ENCODE measurements at places on chromosomes 16 and 17. TPM values are rescaled to one million over a fixed set of nuclear protein-coding genes. Genes with fewer than 3 reads are reported as not detected.

DNA sequence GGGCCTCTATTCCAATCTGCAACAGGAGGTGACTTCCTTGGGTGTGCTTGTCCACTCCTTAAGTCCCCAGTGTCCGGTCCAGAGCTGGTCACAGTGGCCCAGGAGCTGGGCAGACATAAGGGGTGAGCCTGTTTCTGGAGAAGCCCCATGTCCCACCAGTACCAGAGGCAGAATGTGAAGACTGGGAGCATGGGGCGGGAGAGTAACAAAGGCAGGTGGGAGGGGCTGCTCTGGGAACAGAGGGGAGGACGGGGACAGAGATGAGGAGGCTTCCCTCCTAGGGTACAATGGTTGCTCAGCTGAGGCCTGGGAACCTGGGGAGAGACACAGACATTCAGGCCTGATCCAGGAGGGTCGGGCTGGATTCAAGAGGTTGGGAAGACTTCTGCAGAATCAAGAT lies 323.3 kb upstream of the TNRC6C start:
- H3K36me3 ChIP-seq, result no peaks in the 10 kb centered on the region
- no peaks in the 10 kb centered on the region for H3K4me1 ChIP-seq
- H3K4me3 ChIP-seq, result no peak overlapping the region
- DNase-seq, result no peak
- H3K27me3 ChIP-seq, result no peaks in the 10 kb centered on the region
- no peak overlapping the region for H3K27ac ChIP-seq

The CRYM gene
- 5.8 TPM for total RNA-seq

GRCh38 chr16:17356243-17356933 lies 114.4 kb downstream of the XYLT1 start:
- peaks cover 10% of the 10 kb centered on the region for H3K4me1 ChIP-seq
- H3K27me3 ChIP-seq, result no peaks in the 10 kb centered on the region
- DNase-seq, result no peak

DNA sequence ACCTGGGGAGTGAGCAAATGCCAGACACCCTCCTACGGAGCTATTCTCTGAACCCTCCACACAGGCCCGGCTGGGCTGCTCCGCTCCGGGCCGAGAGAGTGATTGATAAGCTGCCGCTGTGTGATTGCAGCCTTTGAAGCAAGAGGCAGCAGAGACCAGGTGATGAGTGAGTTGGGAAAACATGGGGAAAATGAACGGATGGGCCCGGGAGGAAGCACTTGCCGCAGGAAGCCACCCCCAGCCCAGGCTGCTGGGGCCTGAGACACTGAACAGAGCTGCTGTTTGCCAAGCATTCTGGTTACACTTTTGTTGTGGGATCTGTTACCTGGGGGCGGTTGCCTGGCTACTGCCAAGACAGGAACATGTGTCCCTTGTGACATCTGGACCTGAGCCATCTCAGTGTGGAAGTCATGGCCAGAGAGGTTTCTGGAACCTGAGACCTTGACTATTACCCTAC lies 46.4 kb upstream of the KLHDC4 start:
- no peaks in the 10 kb centered on the region for H3K27me3 ChIP-seq
- H3K27ac ChIP-seq, result no peak overlapping the region
- no peaks in the 10 kb centered on the region for H3K36me3 ChIP-seq
- no peaks in the 10 kb centered on the region for H3K4me1 ChIP-seq

The SLC52A1 gene
- 0.19 TPM for total RNA-seq

The NPIPB8 gene
- total RNA-seq, result 2.0 TPM

The HEATR9 gene
- total RNA-seq, result 0.16 TPM

DNA sequence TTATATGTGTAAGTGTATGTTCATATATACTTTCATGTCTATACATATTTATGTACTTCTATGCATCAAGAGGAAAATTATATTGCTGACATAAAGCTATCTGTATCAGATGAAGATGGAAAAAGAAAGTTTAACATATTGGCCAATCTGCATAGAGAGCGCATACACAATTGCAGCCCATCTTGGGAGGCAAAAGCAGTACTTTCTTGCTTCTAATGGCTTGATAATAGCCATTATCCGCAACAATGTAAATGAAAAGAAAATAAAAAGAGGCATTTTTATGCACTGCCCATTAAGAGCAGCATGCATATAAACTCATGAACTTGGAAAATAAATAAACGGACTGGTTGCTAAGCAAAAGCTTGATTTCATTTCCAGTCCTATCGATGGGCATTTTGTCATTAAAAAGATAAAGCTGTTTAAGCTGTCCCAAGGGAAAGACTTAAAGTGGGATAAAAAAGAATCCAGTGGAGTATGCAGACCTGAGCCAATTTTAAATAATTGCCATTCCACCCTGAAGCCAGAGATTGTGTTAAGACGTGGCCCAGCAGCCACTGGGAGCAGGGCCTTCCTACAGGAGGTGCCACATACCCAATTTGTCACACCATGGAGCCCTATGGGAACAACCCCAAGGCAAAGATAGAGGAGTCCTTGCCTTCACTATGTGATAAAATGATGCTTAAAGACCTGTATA lies 183.6 kb upstream of the CDH11 start:
- no peaks in the 10 kb centered on the region for H3K27me3 ChIP-seq
- H3K4me1 ChIP-seq, result peaks cover 5% of the 10 kb centered on the region
- H3K36me3 ChIP-seq, result no peaks in the 10 kb centered on the region

The MIEF2 gene
- total RNA-seq, result 25.3 TPM

GRCh38 chr17:10471858-10472257 lies 2.5 kb upstream of the MYH4 start:
- H3K27me3 ChIP-seq, result no peaks in the 10 kb centered on the region
- no peak overlapping the region for H3K4me3 ChIP-seq
- no peak for DNase-seq

The SLC5A11 gene
- total RNA-seq, result 1.2 TPM

DNA sequence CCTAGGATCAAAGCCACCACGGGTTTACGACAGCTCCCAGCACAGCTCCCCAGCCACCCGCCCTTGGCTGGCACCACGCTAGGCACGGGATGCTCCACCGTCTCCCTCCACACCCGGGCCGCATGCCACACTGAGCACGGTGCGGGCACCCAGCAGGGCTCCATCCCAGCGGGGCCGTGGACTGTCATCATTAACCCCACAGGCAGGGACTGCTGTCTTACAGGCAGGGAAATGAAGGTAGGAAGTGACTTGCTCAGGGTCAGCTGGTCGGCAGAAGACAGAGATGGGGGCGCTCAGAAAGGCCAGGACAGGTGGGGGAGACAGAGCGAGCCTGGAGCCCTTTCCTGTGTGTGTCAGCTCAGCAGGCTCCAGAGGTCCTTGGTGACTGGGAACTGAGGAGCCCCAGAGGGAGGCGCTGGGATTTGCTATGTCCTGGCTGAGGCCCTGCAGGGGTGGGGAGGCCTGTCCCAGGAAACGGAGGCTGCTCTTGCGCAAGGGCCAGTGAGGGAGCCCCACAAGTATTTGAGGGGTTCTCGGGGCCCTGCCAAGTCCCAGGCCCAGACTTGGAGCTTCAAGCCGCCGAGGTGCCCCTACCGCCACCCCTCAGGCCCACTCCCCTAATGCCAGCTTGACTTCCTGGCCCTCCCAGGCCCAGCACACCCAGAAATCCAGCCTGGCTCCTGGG lies 3.2 kb downstream of the UBALD1 start:
- H3K4me1 ChIP-seq, result no peaks in the 10 kb centered on the region
- H3K36me3 ChIP-seq, result no peaks in the 10 kb centered on the region
- DNase-seq, result no peak
- H3K4me3 ChIP-seq, result no peak overlapping the region
- H3K27ac ChIP-seq, result peak overlapping the region; percentile 6

- H3K4me1 ChIP-seq, result no peaks in the 10 kb centered on the region
- H3K36me3 ChIP-seq, result no peaks in the 10 kb centered on the region
- DNase-seq, result peak; percentile 70
Observed at GRCh38 chr17:65455972-65456343, 105.5 kb downstream of the AXIN2 start.

- H3K27me3 ChIP-seq, result no peaks in the 10 kb centered on the region
- DNase-seq, result no peak
- H3K36me3 ChIP-seq, result no peaks in the 10 kb centered on the region
Observed at GRCh38 chr17:77862890-77863813, 95.4 kb upstream of the TNRC6C start.

The MAPT gene
- 2.9 TPM for total RNA-seq

The ZSCAN32 gene
- total RNA-seq, result 16.3 TPM

- H3K4me3 ChIP-seq, result no peak overlapping the region
- H3K27ac ChIP-seq, result no peak overlapping the region
- H3K27me3 ChIP-seq, result no peaks in the 10 kb centered on the region
- DNase-seq, result no peak
- no peaks in the 10 kb centered on the region for H3K36me3 ChIP-seq
Observed at GRCh38 chr17:73391331-73392265, 79.8 kb upstream of the CDC42EP4 start.

DNA sequence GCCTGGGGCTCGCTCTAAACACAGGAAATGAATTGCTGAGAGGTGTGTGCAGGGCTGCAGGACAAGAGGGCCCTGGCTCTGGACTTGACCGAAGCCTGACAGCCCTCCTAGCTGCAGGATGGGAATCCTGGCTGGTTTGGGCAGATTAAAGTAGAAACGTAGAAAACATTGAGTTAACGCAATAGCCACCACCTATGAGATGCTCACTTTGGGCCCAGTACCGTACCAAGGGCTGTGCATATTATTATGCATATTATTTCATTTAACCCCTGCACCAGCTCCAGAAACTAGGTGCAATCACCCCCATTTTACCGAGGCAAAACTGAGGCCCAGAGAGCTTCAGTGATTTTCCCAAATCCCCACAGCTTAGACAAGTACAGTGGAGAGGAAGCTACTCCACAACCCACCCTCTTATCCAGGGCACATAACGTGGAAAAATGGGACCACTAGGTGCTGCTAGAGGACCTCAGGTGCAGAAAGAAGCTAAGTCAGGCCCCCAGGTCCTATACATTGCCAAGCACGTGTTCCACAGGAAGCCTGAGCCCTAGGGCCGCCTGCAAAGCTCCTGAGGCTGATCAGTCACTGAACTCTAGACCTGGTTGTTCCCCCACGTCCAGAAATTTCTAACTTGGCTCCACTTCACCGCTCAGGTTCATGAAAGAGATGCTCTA lies 79.2 kb downstream of the MYH11 start:
- no peaks in the 10 kb centered on the region for H3K4me1 ChIP-seq
- H3K27me3 ChIP-seq, result no peaks in the 10 kb centered on the region
- no peaks in the 10 kb centered on the region for H3K36me3 ChIP-seq
- H3K4me3 ChIP-seq, result no peak overlapping the region

DNA sequence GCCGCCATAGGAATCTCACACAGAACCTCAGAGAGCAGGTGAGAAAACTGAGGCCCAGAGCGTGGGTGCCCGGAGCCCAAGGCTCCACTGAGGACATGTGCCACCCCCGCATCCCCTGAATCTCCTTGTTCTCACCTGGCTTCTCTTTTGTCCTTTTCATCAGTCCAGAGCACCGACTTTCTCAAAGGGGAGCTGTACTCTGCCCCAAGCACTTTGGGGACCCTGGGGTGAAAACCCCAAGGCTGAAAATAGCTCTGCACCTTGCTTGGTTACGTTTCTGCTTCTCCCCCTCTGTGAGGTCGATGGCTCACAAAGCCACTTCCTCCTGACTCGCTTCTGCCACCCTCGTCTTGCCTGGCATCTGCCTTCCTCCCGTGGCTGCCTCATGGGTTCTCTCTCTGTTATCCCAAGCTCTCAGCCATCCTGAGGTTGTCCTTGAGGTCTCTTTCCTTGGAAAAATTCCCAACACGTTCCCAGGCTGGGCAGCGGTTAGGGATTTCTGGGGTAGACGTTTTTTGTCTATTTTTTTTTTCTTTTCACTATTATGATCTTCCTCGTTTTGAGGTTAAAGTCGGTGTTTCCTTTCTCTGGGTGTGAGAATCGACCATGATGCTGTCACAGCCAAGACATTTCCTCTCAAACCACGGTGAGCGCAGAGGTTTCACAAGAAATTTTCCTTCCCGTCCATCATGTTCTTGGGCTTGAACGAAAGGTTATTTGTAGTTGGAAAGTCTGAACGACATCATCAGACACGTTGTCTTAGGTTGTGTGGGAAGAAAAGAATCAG lies 37.2 kb downstream of the IRF8 start:
- H3K27me3 ChIP-seq, result peaks cover 2% of the 10 kb centered on the region
- no peak overlapping the region for H3K4me3 ChIP-seq
- H3K36me3 ChIP-seq, result no peaks in the 10 kb centered on the region

The CACNB1 gene
- 9.9 TPM for total RNA-seq

GRCh38 chr16:29308644-29309546 lies 97.6 kb downstream of the NPIPB11 start:
- no peaks in the 10 kb centered on the region for H3K4me1 ChIP-seq
- no peak overlapping the region for H3K27ac ChIP-seq
- no peak for DNase-seq
- no peak overlapping the region for H3K4me3 ChIP-seq

The C17orf67 gene
- 2.0 TPM for total RNA-seq

- no peak overlapping the region for H3K4me3 ChIP-seq
- H3K27ac ChIP-seq, result no peak overlapping the region
- DNase-seq, result no peak
- no peaks in the 10 kb centered on the region for H3K4me1 ChIP-seq
Observed at GRCh38 chr17:11245187-11245586, 4.2 kb downstream of the SHISA6 start.

The CLEC3A gene
- not detected for total RNA-seq

The RAB11FIP3 gene
- 84.9 TPM for total RNA-seq

DNA sequence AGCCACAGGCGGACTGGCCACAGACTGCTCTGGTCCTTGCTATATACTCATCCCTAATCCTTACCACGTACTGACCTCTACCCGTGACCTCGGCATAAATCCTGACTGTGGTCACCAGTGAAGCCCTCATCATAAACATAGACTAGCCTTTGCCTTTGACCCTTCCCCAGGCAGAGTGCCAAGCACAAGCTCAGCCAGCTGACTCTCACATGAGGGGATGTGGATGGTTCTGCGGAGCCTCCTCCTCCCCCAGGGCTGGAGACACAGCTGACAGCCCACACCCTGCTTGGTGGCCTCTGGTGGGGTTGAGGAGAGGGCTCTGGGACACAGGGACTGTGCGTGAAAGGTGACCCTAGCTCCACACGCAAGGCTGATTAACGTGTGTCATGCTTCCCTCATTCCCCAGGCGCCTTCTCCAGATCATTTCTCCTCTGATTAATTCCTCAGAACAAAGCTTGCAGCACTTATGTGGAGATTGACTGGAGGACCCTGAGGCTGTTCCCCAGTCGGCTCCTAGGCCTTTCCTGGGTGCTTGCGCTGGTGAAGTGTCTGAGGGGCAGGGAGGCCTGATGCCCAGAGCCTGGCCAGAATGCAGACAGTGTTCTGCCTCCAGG lies 241.5 kb upstream of the NLRP1 start:
- H3K36me3 ChIP-seq, result no peaks in the 10 kb centered on the region

DNA sequence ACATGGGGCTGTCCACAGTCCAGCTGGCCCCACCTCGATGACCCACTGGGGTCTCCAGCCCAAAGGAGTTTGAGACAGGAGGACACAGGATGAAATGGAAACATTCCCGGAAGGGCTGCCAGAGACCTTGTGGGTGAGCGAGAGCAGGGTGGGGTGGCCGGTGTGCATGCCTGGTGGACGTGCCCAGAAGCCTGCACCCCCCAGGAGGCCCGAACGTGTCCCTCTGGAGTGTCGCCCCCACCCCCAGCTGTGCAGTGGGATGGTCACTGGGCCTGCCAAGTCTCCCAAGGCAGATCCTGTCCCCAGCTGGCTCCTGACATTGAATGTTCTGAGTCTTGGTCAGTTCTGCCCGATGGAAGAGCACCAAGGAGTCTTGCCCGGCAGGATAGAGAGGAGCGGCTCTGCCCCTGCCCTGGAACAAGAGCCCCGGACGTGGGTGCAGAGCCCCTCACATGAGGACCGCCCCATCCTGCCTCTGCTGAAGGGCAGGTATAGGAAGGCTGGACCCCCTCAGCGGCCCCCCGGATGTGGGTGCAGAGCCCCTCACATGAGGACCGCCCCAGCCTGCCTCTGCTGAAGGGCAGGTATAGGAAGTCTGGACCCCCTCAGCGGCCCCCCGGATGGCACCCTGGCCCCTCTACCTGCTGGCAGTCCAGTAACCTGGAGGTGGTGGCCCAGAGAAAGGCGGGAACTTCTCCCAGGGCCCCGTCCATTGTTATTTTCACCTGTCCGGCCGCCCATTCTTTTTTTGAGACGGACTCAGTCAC lies 3.1 kb upstream of the CAPN15 start:
- H3K4me3 ChIP-seq, result no peak overlapping the region
- H3K4me1 ChIP-seq, result peaks cover 30% of the 10 kb centered on the region
- H3K36me3 ChIP-seq, result peaks cover 12% of the 10 kb centered on the region
- DNase-seq, result peak; percentile 61
- no peaks in the 10 kb centered on the region for H3K27me3 ChIP-seq

Measured in kidney (tissue), 22 donors.